NCI-H1694 (cell line): ENCODE measurements at places on chromosomes 13 and 19.

DNA sequence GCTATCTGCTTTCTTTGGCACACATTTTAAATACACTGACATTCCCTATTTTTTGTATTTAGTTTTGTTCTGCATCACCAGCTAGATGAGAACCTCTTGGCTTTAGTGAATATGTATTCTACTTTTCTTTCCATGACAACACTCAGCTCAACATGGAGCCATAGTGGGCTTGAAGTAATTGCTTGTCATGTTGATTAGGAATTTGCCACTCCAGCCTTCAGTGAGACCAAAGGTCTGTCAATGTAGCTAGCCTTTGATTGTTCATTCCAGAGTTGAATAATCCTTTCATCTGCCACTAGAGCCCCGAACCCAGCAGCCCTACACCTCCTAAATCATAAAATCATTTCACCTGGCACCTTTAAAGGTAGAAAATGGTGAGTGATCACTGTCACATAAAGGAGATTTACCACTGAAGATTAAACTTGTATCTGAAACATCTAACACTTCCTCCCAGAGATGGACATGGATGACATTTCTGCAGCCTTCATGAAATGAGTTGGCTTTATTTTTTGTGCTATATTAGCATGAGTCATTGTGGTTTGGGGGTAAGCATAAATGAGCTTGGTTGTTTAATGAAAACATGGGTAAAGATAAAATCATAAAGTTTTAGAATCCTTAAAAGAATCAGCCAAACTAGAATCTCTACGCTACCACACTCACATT, 29.2 kb upstream of the GARRE1 start:
- no peak for DNase-seq

- no peak for DNase-seq
These were observed 10.4 kb upstream of the ZNF8 start for GRCh38 chr19:58268344-58268743.

DNA sequence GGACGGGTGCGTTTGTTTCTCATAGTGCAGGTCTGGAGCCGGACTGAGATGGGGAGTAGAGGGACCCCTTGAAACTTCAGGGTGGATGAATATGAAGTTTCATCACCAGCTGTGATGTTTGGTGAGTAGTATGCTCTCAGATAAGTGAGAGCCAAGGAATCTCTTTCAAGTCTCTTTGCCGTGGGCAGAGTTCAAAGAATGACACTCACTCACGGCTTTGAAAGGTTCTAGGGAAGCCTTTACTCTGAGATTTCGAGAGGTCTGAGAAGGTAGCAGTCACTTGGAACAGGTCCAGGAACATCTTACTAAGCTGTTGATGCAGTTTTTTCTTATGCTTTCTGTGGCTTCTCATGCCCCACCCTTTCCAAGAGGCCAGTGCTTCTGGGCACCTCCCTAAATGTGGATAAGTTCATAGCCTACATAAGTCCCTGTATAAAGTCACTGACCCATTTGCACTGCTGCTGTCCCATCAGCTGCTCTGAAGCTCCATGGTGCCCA, at the start of gene IGFL2:
TSS of gene IGFL2 (plus strand) at position 448 of the 498 bp plus-strand sequence. CDS start at position 489, 41 bp downstream.
- no peak for DNase-seq

GRCh38 chr19:7912144-7912696, 2.4 kb upstream of the TGFBR3L start:
- DNase-seq, result no peak

DNA sequence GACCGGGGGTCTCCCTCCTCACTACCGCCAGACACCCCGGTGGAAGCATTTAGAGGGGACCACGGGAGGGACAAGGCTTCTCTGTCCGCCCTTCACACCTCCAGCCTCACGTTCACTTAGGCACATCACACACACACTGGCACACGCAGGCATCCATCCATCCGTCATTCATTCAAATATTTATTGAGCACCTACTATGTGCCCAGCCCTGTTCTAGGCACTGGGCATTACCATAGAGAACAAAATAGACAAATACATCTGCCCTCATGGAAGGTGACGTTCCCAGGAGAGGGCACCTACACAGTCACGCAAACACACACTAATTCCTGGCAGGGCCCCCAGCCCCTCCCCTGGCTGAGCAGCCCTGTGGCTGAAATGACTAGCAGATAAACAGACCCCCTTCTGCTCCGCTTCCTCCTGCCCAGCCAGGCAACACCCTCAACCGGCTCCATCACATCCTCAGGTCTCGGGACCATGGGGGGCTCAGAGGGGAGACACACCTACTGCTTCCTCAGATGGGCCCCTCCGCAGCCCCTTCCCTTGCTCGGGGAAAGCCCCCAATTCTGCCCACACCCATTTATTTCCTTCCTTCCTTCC, 3.7 kb upstream of the NOP53 start:
- no peak for DNase-seq
